ENCODE measurements at places on chromosomes 7 and 10.

DNA sequence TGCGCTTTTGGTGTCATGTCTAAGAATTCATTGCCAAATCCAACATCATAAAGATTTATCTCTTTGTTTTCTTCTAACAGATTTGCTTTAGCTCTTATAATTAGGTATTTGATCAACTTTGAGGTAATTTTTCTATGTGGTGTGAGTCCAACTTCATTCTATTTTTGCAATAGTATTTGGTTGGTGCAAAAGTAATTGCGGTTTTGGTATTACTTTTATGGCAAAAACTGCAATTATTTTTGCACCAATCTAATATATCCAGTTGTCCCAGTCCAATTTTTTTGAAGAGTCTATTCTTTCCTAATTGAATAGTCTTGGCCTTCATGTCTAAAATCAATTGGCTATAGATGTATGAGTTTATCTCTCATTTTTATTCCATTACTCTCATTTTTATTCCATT is 535.5 kb downstream of the ATRNL1 start:
- no peak for DNase-seq

GRCh38 chr10:110365356-110366143 is 60.8 kb upstream of the SMNDC1 start:
- DNase-seq = no peak

- DNase-seq = no peak
Measured at GRCh38 chr7:134520130-134520529, 7.2 kb upstream of the AKR1B10 start.

DNA sequence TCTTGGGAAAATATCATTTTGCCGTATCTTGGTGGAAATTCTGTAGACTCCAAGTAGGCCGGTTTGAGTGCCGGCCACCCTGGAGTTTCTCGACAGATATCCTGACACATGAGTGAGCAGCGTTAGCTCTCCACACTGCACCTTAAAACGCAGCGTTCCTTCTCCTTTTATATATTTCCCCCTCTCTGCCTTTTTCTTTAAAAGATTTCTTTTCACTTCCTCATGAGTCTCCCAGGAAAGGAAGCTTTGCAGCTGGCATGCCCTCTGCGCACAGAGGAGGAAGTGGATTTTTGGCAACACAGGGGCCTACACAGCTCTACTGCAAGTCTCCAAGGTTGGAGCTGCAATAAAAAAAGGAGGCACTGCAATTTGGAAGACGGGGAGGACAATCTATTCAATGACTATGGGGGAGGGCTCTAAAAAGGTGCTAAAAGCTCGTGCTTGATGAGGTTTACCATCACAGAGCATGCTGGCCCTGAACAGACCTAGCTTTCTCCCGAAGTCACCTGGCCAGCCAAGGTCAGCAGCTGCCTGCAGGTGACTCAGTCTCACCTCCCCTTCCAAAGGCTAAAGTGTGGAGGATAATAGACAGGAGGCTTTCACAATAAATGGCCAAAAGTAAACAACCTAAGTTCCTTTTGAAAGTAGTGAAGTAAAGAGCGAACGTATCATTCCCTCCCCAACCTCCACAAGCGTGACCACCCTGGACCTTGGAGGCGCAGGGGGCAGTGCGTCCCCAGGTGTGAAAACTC is 252.8 kb downstream of the ZMYND11 start:
- no peak for DNase-seq

DNA sequence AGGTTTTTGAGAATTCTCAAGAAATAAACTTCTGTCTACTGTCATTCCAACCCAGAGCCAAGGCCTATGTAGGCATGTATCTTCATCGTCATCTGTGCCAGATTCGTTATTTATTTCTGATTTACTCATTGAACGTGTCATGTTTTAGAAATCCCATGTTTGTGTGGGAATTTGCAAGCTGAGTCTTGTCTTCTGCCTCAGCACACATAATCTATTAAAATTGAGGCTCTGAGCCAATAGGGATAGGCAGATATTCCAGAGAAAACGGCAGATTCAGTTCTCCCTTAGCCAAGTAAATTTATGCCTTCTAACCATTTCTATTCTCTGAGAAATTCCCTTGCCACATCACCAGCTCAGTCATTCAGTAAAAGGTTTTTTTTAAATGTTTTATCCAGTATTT is 444.6 kb downstream of the REEP3 start:
- DNase-seq = no peak

DNA sequence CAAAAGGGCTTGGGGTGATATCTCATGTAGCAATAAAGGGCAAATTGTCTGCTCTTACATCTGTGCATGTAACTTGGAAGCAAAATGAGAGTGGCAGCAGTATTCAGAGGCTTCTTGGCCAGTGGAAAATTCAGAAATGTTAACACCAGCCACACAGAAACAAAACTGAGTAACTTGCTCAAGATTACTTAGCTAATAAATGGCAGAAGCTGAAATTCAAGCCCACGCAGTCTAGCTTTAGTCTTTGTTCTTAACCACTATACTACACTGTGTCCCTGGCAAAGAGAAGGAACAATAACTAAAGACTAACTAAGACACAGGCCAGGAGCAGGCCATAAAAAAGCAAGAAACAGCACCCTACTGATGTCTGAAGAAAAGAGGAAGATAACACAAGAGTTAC is 185.9 kb upstream of the ASAH2 start:
- no peak for DNase-seq

DNA sequence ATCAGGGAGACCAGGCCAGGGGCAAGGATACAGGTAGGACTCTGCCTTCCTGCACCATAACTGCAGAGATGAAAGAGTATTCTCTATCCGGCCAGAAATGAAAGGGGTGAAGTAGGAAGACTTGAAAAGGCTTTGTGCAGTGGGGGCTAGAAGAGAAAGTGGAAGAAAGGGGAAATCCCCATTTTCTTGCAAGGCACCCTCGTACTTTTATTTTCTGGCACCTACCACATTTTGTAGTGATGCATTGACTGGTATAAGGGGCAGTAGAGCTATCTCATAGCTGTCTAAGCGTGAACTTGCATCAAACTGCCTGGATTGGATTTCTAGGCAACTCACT is 752 bp upstream of the CAMK2G start:
- no peak for DNase-seq

- no peak for DNase-seq
Measured at GRCh38 chr10:86388119-86388704, 21.6 kb upstream of the GRID1 start.

DNA sequence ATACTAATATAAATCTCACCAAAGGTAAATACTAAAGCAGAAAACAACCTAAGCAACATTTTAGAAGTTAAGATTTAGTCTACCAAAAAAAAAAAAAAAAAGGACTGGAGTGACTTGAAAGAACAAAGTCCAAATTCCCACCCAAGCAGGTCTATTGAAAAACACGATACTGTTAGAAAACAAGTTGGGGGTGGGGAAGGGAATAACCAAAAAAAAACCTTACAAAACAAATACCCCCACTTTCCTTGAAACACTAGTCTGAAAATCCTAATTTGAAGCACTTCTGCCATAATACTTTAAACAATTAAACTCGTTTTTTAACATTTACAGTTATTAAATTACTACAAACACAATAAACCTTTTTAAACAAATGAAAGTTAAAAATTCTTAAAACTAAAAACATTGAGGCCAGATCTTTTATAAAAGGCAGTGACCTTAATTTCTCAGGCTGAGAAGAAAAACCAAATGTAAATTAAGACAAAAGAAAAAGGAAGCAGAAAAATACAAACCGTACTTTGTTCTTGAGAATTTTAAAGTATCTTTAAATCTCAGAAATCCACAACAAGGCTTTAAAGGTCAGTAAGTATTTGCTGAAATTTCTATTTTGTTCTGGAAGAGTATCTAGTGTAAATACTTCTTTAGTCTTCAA is 135.1 kb downstream of the NRBF2 start:
- DNase-seq = no peak

- DNase-seq = no peak
Measured at GRCh38 chr10:114272696-114273095, 33.6 kb downstream of the VWA2 start.

- no peak for DNase-seq
Measured at GRCh38 chr10:112962343-112962742, 12.3 kb downstream of the TCF7L2 start.

DNA sequence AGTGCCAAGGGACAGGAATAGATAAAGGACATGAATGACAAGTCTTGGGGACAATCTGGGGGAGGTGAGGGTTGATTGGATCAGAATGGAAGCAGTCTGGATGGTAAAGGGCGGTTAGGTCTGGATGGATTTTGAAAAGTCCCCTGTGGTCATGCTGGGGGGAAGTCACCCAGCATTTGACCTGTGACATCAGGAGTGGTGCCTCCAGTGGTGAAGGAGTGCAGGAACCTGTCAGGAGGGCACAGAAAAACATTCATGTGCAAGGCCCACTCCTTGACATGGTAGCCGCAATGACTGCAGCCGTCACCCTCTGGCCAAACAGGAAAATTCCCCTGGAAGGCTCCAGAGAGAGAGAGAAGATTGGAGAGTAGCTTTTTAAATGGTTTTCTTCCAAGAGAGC is 304.8 kb downstream of the GFRA1 start:
- no peak for DNase-seq

- DNase-seq = no peak
Measured at GRCh38 chr7:50957855-50958254, 175.2 kb upstream of the GRB10 start.

- no peak for DNase-seq
Measured at GRCh38 chr10:43287056-43288007, 20.5 kb upstream of the RASGEF1A start.

DNA sequence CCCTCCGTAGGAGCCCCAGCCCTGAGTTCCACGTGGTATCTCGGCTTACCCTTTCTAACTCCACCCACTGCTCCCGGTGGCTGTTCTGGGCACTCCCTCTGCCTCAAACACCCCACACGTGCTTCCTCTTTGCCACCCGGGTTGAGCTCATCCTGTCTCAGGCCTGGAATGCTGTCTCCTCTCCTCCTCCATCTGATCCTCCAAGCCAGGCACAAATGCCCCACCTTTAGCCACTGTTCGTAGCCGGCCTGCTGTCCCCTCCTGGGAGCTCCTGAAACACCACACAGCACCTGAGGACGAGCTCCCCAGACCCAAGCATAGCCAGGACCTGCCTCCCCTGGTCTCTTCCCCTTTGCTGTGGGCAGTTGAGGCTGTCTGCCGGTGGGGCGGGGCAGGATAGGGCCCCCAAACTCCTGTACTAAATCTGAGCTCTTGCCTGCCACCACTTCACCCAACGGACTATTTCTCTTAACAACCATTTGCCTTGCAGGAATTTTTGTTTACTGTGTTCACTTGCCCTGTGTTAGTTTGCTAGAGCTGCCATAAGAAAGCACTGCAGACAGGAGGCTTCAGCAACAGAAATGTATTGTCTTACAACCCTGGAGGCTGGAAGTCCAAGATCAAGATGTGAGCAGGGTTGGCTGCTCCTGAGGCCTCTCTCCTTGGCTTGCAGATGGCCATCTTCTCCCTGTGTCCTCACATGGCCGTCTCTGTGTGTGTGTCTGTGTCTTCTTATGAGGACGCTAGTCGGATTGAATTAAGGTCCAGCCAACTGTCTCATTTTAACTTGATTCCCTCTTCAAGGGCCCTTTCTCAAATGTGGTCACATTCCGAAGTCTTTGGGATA is 58.3 kb upstream of the SHH start:
- no peak for DNase-seq
